Lung microvascular endothelial cell (primary cell): ENCODE measurements at places on chromosomes 5 and 9.

GRCh38 chr9:107638521-107639310 lies 149.1 kb upstream of the KLF4 start:
- DNase-seq = peak; percentile 42

- DNase-seq = no peak
These were observed 11.9 kb upstream of the AQP7 start for GRCh38 chr9:33414268-33414667.

DNA sequence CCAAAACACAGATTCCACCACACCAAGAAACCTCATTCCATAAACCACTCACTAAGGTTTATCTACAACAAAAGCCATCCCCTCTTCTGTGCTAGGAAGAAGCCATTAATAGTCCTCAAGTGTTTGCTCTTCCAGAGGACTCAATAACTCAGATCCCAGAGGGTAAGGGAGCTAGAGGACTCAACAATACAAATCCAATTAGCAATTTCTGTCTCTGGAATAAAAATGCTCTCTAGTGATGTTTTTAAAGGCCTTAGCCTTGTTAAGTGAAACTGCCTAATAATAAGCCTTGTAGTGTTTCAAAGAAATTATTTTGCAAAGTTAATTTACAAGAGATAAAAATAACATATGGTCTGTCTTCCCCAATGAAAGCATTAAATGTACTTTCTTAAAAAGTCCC lies 942.4 kb downstream of the CDH12 start:
- no peak for DNase-seq

GRCh38 chr5:21862986-21863385 lies 990.2 kb downstream of the CDH12 start:
- no peak for DNase-seq

DNA sequence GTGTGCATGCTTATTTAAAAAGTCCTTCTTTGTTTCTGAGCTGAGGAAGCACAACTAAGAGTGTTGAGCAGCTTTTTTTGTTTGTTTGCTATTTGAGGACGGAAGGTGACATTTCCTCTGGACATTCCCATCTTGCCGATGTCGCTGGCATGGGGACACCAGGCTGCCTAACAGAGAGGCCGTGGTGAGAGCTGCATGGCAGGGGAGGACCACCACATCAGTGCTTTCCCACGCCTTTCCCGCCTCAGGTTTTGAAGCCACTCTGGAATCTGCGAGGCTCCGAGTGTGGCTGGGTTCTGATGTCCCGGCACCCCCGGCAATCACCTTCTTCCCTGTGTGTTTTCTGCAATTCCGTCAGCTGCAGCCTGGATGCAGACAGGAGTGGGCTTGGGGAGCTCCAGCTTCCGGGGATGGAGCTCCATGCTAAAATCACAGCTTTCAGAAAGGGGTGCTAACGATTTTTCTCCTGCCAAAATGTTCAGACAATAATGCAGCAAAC lies 259.8 kb upstream of the IRX4 start:
- no peak for DNase-seq

DNA sequence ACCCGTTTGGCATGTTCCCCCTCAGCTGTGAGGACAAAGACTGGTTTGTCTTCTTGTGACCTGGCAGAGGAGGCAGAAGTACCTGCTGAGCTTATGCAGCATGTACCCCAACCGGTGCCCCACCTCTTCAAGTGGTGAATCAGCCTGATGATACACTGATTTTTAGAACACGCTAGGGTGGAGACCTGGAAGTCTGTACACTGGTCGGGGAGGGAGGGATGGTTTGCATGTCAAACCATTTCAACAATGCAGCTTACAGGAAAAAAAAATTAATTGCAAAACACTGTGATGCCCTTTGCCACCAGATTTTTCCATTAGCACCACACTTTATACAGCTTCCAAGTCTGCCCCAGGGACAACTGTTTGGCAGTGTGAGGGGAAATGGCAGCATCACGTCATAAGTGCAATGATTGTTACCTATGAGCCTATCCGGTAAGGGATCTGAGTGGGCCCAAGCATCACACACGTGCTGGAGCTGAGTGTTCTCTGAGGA lies 155.1 kb upstream of the DMRT1 start:
- DNase-seq = peak; percentile 61

- DNase-seq = no peak
These were observed 139.3 kb upstream of the SLIT3 start for GRCh38 chr5:169440107-169440705.

DNA sequence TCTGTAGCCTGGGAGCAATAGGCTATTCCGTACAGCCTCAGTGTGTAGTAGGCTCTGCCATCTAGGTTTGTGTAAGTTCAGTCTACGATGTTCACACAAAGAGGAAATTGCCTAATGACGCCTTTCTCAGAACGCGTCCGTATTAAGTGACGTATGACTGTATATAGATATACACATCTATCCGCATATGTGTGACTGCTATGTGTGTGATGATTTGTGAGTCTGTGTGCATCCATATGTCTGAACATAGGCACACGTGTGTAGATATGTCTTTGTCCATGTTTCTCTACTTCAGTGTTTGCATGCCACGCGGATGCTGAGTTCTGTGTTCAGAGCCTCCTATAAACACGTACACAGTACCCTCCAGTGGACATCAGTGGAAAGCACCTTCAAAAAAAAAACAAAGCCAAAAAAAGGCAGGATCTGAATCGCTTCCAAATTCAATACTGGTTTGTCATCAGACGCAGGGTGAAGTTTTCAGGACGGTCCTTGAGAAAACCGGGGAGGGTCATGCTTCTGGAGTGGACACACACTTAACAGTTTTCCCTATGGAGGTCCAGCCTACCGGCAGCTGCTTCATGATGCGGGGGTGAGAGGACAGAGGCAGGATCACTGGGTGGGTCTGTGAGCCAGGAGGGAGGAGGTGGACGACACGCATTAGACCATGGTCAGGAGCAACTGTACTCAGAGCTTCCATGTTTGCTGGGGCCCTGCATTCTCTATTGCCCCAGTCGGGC lies 29.5 kb upstream of the ALDH1B1 start:
- DNase-seq = peak; percentile 79

DNA sequence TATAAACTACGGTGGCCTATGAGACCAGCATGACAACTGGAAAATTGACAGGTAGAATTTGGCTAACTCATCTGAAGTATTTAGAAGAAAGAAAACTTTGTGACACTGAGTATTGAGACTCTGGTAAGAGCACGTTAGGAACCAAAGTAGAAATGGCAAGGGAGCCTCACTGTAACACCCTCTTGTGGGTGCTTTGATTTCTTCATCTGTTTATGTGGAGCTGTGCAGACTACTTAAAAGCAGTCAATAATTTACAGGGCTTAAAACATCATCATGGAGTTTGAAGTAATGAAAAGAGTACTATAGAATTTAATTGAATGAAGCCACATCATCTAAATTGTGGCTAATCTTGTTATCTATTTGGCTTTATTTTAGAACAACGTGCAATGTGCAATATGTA lies 414.2 kb downstream of the CCDC171 start:
- no peak for DNase-seq

- peak; percentile 55 for DNase-seq
These were observed 15.6 kb upstream of the CD74 start for GRCh38 chr5:150428106-150428876.

DNA sequence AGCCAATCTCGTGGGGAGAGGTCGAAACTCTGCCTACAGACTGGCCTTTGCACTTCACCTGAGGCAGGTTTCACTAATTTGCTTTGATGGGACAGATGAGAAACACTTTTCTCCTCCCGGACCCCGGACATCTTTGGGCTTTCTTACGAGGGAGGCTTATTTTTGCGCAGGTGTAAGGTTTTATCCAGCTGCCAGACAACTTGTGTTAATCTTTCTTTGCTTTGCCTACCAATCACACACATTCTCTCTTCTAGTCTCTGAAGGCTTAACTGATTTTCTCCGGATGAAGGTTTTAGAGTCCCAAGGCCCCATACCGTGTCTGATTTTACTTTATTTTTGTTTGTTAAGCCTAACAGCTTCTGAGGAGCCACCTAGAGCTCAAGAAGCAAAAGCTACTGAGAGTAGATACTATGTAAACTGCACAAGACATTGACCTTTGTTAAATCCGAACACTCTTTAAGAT lies 436 bp upstream of the EMB start:
- no peak for DNase-seq

DNA sequence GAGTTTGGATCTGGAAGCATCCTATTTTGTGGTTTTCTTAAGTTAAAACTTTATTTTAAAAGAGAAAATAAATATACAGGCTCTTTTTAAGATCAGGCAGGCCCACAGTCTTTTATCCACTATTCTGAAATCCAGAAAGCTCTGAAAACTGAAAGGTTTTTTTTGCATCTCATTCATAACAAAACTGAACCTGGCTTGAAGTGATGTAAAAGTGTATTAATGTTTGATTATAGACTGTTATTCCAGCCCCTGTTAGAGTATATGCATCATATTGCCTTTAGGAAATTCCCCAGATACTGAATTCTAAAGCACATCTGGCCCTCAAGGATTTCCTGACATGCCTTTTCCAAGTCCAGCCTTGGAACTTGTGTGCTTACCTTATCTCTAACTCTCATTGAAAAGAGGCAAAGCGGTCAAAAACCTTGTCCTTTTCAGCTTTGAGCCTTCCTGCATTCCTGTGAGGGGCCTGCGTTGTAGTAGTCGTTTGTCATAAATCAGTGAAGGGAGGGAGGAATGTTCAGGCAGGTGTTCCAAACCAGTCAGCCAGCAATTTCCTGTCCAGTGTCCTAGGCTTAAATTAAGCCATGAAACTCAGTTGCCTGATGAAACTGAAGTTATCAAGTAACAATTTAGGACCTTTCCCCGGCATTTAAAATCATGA lies 110.4 kb downstream of the TLE4 start:
- peak; percentile 58 for DNase-seq

DNA sequence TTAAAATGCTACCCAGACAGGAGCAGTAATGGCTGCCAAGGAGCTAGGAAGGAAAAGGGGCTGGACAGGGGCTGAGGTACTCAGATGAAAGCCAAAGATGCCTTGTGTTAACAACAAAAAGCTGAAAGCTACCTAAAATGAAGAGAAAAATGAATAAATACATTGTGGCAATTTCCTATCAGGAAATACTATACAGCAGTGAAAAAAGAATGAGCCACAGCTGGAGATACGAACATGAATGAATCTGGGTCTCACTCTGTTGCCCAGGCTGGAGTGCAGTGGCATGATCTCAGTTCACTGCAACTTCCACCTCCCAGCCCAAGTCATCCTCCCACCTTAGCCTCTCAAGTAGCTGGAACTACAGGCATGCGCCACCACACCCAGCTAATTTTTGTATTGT lies 6.3 kb downstream of the TNIP1 start:
- DNase-seq = no peak

DNA sequence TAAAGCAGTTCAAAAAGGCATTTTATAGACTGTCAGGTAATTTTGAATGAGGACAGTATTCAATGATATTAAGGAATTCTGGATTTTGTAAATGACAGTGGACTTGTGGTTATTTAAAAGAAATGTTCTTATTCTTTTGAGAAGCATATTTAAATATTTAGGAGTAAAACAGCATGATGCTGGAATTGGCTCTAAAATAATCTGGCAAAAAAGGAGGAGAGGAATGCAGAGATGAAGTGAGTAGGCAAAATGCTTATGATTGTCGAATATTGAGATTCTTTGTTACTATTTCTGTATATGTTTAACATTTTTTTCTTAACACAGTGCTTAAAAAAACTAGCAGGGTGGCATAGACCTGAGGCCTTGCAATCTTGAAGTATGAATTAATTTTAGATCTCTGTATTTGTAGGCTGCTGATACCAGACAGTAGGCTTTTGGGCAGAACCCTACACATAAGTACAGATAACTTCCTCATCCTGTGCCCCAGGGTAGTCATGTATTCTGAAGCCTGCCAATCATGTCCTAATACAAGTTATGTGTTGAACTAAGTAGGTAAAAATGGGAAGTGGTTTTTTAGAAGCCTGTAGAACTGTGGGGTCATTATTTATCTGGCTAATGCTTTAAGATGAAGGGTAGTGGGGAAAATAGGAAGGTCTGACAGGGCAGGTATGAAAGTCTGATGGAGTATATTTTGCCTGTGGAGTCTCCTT lies 9.4 kb downstream of the CD180 start:
- no peak for DNase-seq

DNA sequence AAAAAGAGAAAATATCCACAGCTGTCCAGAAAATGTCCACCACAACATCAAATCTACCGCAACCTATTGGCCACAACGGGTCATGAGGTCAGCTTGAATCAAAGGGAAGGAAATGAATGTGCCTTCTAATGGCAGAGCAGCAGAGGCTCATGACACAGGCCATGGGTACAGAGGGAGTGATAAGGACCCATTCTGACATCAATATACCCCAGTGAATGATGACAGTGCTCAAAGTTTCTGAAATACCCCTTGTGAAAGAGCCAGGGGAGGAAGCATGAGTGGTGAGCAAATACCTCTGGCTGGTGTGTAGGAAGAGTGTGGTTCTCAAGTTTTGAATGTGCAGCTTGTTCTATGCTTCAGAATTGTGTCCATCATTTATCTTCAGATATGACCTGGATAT lies 348.2 kb downstream of the IRX1 start:
- DNase-seq = no peak

- no peak for DNase-seq
These were observed 1.8 kb downstream of the HSPB3 start for GRCh38 chr5:54457094-54457862.

DNA sequence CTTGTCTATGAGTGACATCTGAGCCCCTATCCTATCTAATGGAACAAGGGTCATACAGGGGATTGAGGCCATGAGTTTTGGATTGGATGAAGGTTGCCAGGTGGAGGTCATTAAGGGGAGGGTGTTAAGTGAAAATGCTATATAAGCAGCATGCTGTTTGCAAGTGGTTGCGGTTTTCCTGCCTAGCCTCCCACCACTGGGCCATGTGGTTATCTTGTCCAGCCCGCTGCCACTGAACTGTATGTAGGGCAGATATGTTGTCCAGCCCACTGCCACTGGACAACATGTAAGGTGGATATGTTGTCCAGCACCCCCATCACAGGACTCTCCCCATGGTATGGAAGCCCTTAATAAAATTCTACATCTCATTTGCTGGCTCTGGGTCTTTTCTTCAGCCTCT lies 200.0 kb downstream of the FGF10 start:
- DNase-seq = no peak

DNA sequence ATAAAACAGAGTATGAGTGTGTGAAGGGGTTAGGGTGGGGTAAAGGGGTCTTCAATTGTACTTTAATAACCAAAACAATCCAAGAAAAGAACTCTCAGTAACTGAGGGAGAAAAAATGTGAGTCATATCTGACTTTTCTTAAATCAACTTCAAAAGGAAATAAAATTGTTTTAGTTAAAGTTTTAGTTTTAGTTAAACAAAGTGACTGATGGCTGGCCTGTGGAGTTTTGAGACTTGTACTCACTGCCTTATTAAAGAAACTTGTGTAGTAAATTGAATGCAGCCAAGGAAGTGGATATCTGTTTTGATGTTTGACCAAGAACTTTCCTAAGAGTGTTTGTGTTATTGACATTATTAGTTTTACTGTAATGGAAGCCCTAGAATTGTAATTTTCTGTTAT lies 2032.6 kb downstream of the MAT2B start:
- DNase-seq = no peak

- no peak for DNase-seq
These were observed 491.1 kb downstream of the CCDC171 start for GRCh38 chr9:16043756-16044578.

DNA sequence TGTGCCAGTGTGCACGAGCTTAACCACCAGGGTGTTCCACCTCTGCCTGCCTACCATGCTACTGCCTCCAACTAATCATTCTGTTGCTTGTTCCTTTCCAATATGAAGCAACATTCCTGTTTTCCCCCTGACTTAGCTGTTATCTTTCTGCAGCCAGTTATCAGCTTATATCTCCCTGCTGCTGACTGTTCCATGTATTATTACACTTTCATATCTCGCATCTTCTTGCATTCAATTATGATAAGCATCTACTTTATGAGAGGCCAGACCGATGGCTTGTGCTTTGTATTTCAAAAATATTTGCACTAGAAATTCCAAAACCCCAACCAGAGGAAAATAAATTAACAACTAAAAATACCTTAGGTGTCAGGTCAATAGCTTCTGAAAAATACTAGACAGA lies 394.0 kb upstream of the BRINP1 start:
- no peak for DNase-seq
